ENCODE measurements at places on chromosomes 2 and 18.

GRCh38 chr2:181364492-181365170, 92.6 kb upstream of the ITGA4 start:
- H3K36me3 ChIP-seq, result peaks cover 35% of the 10 kb centered on the region
- H3K27me3 ChIP-seq, result no peaks in the 10 kb centered on the region
- H3K27ac ChIP-seq, result no peak overlapping the region
- no peak for DNase-seq
- H3K4me3 ChIP-seq, result no peak overlapping the region

DNA sequence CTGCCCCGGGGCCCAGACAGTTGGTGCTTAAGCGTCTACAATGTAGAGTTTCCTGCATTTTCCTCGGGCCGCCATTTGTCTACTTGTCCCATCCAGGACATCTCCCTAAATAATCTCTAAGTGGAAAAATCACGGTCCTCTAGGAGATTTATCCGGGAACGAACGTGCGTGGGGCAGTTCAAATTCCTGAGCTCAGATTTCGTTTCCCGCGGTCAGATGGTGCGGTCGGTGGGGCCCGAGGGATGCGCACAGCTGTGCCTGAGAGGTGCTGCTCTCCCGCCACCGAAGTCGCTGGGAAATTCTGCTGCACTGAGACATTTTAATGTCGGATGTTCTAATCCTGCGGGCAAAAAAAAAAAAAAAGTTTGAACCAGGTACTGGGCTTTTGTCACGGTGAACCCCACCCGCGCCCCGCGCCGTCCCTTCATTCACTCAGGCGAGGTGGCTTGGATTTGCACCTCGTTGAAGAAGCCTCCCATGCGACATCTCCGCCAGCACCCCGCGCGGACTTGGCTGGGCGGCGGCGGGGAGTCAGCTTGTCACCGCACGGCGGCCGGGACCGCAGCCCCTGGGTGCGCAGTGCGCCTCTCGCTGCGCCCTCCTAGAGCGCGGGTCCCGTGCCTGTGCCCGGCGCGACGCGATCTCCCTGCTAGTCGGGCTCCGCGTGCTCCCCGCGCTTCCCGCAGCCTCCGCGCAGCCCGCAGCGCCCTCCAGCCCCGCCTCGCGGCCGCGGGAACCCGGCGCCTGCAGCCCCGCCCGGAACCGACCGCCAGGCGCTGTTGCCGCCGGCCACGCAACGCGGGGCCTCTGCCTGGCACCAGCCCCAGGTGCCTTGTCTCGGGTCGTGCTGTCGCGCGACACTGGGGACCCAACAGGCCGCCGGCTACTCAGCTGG, 191.9 kb upstream of the TCF4 start:
- peaks cover 56% of the 10 kb centered on the region for H3K27me3 ChIP-seq
- no peak for DNase-seq
- no peaks in the 10 kb centered on the region for H3K4me1 ChIP-seq
- no peaks in the 10 kb centered on the region for H3K36me3 ChIP-seq
- H3K27ac ChIP-seq, result peak overlapping the region; percentile 81
- H3K4me3 ChIP-seq, result peak overlapping the region; percentile 82

GRCh38 chr2:130726614-130727180, 2.2 kb upstream of the GPR148 start:
- H3K36me3 ChIP-seq, result peaks cover 2% of the 10 kb centered on the region
- DNase-seq, result no peak
- H3K4me1 ChIP-seq, result peaks cover 21% of the 10 kb centered on the region
- peak overlapping the region; percentile 87 for H3K4me3 ChIP-seq
- peak overlapping the region; percentile 92 for H3K27ac ChIP-seq
- no peaks in the 10 kb centered on the region for H3K27me3 ChIP-seq

DNA sequence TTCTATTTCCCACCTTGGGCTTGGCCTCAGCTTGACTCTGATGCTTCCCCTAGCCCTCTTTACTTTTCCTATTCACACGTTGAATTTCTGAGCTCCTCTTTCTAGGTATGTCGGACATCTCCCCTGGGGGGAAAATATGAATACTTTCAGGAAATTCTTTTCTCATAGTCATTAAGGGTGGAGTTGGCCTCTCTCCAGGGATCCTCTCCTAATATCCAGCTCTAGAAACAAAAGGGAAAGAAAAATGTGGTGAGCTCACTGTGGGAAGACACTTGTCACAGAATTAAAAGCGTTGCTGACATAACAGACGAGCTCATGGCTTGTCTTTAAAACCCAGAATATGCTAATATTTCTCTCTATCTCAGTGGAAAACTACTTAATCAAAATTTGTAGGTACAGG, 132.7 kb upstream of the MEX3C start:
- no peak for DNase-seq
- no peak overlapping the region for H3K4me3 ChIP-seq
- no peaks in the 10 kb centered on the region for H3K36me3 ChIP-seq
- H3K27ac ChIP-seq, result no peak overlapping the region
- peaks cover 4% of the 10 kb centered on the region for H3K27me3 ChIP-seq

DNA sequence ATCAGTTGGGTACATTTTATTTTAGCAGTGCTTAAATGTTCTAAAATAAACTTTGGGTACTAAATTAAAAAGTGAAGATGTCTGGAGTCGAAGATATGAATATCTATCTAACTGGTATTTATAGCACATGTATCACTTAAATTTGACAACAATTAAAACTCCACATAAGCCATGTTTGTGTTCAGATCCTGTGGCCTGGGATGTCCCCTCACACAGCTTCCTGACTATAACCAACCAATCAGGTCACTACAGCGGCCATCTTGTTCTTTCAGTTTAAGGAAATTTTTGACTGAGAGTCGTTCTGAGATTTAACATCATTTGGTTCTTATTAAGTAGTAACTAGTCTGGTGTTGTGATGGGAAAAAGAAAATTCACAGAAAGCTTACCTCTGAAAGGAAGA, 170.7 kb upstream of the NRP2 start:
- no peak overlapping the region for H3K27ac ChIP-seq
- no peak for DNase-seq
- H3K36me3 ChIP-seq, result no peaks in the 10 kb centered on the region

GRCh38 chr18:21163647-21164547, 52.3 kb upstream of the ROCK1 start:
- H3K27me3 ChIP-seq, result peaks cover 20% of the 10 kb centered on the region
- peaks cover 6% of the 10 kb centered on the region for H3K4me1 ChIP-seq
- no peak for DNase-seq
- no peaks in the 10 kb centered on the region for H3K36me3 ChIP-seq
- H3K4me3 ChIP-seq, result no peak overlapping the region

- peaks cover 4% of the 10 kb centered on the region for H3K27me3 ChIP-seq
- no peak overlapping the region for H3K4me3 ChIP-seq
- no peaks in the 10 kb centered on the region for H3K36me3 ChIP-seq
- no peak overlapping the region for H3K27ac ChIP-seq
- no peak for DNase-seq
These were observed 148.5 kb downstream of the TXNL1 start for GRCh38 chr18:56489893-56490292.

GRCh38 chr18:52577795-52578194, 237.8 kb downstream of the DCC start:
- no peaks in the 10 kb centered on the region for H3K36me3 ChIP-seq
- H3K27me3 ChIP-seq, result no peaks in the 10 kb centered on the region
- no peak overlapping the region for H3K27ac ChIP-seq
- no peak overlapping the region for H3K4me3 ChIP-seq
- no peak for DNase-seq
- no peaks in the 10 kb centered on the region for H3K4me1 ChIP-seq
